ENCODE measurements at places on chromosomes 7 and 10.
A peak's percentile ranks its signal among the peaks of the same experiment; 100 is the strongest.

GRCh38 chr7:106657085-106657991 lies 3.6 kb downstream of the CCDC71L start:
- DNase-seq = no peak

GRCh38 chr7:130071701-130072622 lies 1.6 kb downstream of the KLHDC10 start:
- peak; percentile 62 for DNase-seq

DNA sequence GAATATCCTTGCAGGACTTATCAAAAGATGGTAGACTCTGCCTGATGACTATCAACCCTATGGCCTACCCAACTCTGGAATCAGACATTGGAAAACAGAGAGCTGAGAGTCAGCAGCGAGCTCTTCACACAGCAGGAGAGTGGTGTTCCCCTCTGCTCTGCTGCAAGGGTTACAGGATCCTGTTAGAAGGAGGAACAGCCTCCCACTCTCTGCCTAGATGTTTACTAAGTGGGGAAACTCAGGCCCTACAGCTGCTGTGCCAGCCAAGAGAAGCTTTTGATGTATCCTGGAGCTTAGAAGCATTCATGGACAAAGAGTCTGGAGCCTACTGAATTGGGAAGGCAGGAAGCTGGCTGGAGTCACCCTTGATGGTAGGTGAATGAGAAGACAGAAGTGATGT lies 104.6 kb downstream of the ABLIM1 start:
- no peak for DNase-seq

DNA sequence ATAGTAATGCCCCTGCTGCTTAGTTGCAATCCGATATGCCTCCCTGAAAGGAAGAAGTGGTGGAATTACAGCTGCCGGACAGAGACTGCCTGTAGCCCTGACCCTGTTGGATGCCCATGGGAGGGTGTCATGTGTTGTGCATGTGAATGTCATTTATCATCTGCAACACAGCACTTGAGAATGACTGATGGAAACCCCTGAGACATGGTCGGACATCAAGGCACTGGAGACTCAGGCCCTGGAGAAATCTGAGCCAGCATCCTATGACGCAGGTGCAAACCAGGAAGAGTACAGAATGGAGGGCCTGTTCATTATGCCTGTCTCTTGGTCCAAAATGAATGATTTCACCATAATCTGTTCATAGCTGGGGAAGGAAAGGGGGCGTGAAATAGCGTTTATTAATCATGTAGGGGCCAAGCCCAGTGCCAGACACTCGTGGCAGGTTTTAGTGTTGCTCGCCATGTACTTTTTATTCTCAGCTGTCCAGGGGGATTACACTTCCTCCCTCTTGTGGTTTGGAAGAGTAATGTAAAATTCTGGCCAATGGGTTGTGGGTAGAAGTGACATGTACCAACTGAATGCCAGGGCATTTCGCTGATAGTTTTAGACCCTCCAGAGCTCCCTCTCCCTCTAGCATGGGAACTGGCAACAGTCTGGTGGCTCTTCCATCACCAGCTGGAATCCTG lies 23.0 kb upstream of the LEP start:
- DNase-seq = no peak

DNA sequence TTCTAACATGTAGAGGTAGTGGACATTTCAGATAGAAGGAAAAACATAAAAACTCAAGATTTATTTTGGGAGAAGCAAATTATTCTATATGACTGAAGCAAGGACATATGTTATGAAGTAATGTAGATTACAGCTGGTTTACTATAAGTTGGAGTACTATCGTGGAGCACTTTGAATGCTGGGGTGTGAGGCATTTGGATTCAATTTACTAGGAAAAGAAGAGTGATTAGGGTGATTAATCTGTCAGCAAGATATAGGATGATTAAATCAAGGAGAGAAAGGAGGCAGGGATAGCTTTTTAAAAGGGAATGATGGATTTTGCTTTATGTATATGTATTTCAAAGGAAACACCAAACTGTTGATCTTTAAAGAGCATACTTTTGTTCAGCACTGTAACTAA lies 318.4 kb upstream of the KAT6B start:
- DNase-seq = no peak

DNA sequence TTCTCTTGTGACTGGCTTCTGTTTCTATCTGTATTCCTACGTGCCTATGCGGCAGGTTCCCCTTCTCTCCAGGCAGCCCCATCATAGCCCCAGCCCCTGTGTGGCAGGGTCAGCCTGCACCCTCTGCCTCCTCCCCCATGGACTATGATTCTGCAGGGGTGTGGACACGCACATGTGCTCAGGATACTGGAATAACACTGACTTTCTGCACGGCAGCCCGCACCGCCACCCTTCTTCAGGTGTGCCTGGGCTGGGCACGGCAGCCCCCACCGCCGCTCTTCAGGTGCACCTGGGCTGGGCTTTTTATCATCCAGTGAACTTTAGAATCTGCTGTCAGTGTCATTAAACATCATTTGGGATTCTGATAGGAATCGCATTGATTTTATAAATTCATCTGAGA lies 202.6 kb upstream of the PPP2R2D start:
- no peak for DNase-seq

GRCh38 chr7:44056681-44057080 lies 8.7 kb downstream of the PGAM2 start:
- no peak for DNase-seq

- no peak for DNase-seq
These were observed 280.5 kb downstream of the MAD1L1 start for GRCh38 chr7:1952169-1952760.

- no peak for DNase-seq
These were observed 283.0 kb downstream of the ADK start for GRCh38 chr10:74433993-74434392.

GRCh38 chr10:79400146-79401004 lies 45.0 kb downstream of the ZCCHC24 start:
- peak; percentile 83 for DNase-seq

DNA sequence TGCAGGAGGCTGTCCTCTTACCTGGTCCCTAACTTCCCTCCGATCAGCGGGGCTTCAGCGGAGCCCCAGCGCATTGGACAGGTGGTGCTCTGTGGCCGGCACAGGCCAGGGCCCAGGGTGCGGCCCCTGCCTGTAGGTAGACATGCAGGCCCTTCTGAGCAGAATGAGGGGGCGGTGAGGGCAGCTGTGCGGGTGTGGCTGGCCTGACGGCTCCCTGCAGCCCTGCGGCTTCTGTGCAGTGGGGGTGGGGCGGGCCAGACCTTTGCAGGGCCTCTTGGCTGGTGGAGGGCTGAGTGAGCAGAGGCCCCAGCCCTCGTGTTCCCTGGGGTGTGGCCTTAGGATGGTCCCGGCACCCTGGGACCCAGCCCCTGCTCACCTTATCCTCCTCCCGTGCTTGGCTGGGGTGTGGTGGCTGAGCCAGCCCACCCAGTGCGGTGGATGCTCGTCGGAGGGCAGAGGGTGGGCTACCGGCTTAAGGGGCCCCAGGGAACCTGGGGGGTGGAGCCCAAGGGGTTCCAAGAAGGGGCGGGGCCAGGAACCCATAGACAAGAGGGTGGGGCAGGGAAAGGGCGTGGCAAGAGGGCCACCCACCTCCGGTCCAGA lies 175.2 kb upstream of the TNRC18 start:
- no peak for DNase-seq

DNA sequence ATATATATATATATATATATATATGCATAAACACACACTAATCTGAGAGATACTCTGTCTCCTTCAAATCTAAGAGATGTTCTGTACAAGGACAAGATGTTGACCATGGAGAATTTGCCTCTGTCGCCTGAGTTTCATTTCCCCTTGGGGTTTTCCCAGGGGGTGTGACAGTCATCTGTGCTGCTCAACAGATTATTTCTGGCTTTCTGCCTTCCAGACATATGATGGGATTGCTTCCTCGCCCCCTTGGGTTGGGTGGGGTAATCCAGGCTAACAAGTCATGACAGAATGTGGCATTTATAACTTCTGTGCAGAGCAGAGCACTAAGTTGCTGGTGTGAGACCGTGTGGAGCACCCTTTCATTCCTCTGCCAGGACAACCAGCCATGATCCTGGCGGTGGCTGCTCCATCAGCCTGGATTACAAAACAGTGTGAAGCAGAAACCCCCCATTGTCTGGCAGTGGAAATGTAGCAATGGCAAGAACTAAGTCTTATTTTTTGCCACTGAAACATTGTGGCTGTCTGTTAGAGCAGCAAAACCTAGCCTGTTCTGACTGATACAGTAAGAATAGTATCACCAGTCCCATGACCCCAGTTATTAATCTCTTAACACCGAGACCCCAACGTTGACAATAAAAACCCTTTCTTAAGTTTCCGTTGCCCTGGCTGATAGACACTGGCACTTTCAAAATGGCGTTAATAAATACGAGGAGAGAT lies 13.7 kb upstream of the USP6NL start:
- DNase-seq = peak; percentile 33

DNA sequence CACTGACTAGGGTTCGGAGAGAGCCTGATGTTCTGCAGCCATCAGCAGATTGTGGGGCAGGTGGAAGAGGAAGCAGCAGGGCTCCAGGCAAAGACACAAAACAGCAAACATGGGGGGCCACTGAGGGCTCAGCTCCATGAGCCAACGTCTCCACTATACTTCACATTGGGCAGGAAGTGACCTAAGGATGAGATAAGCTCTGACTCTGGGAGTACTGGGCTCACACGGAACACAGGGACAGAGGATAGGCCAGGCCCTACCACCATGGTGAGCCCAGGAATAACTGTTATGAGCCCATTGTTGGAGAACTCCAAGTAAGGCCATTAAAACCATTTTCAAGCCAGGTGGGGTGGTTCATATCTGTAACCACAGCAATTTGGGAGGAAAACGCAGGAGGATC lies 14.9 kb upstream of the MRPS24 start:
- no peak for DNase-seq

DNA sequence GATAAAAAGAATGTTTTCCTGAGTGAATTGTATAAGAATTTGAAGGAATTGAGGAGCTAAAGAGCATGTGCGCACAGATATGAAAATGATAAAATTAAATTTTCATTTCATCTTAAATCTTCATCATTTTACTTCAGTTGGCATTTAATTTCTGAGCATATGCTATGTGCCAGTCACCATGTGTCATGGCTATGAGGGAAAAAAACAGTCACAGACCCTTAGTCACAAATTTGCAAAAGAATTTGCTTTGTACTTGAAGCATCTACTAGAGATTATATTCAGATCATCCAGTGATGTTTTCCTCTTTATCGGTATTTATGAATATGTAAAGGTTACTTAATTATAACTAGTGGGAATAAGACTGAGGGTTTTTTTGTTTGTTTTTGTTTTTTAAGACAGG lies 29.8 kb downstream of the VCL start:
- peak; percentile 9 for DNase-seq

DNA sequence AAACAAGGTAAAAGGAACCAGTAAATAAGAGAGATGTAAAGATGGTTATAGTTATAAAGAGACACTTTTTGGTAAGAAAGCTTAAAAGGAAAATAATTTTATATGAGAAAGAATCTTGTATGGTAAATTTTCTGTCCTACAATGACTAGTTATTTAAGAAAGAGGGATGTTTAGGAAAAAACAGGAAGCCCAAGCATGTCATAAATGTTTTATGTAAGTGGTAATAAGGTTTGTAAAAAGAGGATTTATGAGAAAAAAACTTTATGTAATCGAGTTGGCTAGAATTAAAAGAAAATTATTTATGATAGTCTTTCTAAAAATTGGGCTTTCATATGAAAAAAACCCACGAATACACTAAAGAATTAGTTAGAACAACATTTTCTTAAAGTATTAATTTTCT lies 34.2 kb upstream of the CREB3L2 start:
- DNase-seq = no peak

- no peak for DNase-seq
These were observed 24.9 kb upstream of the AMPH start for GRCh38 chr7:38655833-38656774.

DNA sequence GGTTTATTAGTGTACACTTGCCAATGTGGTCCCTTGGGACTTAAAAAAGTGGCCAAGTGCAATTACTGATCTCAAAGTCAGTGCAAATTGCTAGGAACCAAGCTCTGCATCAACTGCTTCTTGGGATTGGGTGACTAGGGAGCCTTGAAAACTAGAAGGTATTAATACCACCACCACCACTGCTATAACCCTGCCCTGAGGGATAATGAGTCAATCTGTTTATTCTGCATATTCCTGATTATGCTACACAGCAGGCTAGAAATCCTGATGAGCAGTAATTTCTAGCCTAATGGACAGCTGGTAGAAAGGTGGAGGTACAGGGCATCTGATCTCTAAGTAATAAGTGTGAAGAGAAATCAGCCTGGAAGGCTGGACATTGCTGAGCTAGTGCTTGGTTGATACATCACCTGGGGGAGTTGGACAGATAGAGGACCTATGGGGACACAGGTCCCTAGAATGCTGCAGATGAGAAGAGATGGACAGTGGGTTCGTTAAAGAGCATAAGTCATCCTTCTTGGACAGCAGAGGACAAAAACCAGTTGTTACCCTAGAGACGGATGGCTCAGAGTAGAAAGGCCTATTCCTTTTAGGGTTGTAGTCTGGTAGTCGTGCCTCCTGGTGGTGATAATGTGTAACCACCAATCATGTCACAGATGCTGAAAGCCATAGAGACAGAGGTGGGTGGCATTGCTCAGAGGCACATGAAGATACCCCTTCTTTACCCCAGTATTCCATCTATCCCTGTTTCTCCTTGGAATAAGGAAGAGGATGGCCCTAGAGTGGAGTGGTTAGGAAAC lies 554.8 kb downstream of the SORCS1 start:
- no peak for DNase-seq

DNA sequence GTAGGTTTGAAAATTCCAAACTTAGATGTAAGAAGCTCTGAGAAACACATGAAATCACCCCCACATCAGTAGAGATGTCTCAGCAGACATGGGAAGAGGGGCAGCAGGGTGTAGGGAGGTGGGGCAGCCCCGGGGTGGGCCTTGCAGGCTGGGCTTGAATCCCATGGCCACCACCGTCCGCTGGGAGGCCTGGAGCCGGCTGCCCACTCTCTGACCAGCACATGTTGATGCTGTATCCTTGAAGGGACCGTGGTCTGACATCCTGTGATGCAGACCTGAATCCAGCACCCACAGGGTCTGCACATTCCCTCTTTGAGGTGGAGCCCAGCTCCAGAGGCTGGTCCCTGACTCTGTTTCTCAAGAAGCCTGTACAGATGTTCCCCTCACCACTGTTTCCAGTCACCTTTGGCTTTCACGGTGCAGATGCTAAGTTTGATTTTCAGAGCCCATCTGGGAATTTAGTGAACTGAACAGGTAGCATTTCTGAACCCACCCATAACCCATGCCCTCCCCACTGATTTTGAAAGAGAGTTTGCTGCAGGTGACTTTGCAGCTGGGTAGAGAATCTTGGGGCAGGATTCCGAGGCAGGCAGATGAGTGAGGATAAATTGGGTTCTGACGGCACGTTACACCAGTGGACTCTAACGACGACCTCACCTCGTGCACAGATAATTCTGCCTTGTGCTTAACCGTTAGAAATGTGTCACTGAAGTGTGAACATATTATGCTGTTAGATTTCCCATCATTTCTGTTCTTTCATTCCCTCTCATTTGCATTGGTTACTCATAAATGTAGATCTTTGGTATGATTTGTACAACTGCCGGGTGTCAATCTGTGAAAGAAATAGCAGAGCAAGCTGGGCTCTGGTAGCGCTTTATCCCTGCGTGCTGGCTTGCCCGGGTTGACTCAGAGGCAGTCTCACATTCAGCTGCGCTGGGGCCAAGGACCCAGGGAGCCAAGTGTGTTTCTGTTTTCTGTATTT lies 45.7 kb downstream of the IKZF1 start:
- peak; percentile 94 for DNase-seq

- DNase-seq = peak; percentile 65
These were observed 67.6 kb downstream of the CDK6 start for GRCh38 chr7:92768501-92769393.
